ENCODE measurements at places on chromosomes 1 and 21. TPM values are rescaled to one million over a fixed set of nuclear protein-coding genes. Genes with fewer than 3 reads are reported as not detected.

Gene SAMD13
- 0.80 TPM for total RNA-seq

Gene OR6N1
- not detected for total RNA-seq

Gene MROH9
- total RNA-seq = not detected

Gene MTARC1
- 1.2 TPM for total RNA-seq

Gene CYP4B1
- total RNA-seq = 0.52 TPM

Gene PFDN2
- 34.2 TPM for total RNA-seq

Gene HTR6
- not detected for total RNA-seq

Gene EFNA3
- total RNA-seq = 4.0 TPM

Gene ADAR
- 116 TPM for total RNA-seq

Gene ZNF678
- 5.8 TPM for total RNA-seq

Gene INKA2
- 8.9 TPM for total RNA-seq

Gene DDR2
- 17.0 TPM for total RNA-seq

Gene APOBEC4
- total RNA-seq = not detected

Gene KLHDC8A
- total RNA-seq = not detected

Gene ANKRD45
- total RNA-seq = not detected

Gene S100A7
- total RNA-seq = not detected

Gene PAQR6
- total RNA-seq = 2.8 TPM

Gene FAM72D
- total RNA-seq = 0.33 TPM

Gene NES
- total RNA-seq = not detected

Gene CLCA4
- 0.24 TPM for total RNA-seq
